ENCODE measurements at places on chromosomes 12 and 14.

DNA sequence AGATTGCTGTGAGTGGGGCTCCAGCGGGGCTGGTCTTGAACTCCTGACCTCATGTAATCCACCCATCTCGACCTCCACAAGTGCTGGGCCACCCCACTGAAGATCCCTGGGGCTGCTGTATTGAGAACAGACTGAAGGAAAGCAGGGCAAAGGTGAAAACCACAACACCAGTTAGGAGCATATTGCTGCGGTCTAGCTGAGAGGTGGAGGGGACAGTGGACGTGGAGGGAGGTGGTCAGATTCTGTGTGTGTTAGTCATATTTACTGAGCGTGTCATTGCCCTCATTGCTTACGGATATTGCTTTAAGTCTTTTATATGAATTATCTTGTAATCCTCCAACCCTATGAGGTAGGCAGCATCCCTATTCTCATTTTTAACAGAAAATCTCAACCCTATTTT lies 69.0 kb upstream of the OVCH1 start:
- no peak for DNase-seq

DNA sequence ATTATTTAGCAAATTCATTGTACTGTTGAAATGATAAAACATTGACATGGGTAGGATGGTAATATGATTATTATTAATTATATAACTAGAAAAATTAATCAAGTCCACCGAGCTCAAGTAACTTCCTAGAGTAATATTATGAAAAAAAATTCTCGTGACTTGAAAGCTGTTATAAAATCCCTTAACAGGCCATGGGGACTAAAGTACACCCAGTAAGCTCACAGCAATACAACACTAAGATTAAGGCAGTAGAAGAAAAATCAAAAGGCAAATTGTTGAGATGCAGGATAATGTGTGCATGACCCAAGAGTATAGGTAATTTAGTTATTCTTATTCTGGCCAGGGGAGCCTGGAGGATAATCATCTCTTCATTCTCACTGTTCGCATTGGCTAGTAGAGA lies 162.6 kb upstream of the LRIG3 start:
- DNase-seq = no peak

GRCh38 chr12:30438601-30439041 lies 257.0 kb downstream of the IPO8 start:
- no peak for DNase-seq

DNA sequence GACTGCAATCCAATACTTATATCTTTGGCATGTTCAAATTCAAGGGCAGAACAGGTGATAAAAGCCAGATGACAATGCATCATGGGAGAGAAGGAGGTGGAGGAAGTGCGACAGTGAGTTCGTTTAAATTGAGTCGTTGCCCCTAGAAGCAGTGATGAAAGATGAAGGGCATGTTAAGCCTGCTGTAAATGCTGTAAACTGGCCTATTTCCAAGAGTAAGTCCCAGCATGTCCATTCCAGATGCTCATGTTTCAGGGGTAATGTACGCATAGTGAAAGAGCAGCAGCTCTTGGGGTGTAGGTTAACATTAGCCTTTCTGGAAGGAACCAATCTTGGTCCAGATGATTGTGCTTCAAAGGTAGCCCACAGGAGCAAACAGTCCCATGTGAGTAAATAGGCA lies 97.1 kb downstream of the C2CD5 start:
- peak; percentile 17 for DNase-seq

DNA sequence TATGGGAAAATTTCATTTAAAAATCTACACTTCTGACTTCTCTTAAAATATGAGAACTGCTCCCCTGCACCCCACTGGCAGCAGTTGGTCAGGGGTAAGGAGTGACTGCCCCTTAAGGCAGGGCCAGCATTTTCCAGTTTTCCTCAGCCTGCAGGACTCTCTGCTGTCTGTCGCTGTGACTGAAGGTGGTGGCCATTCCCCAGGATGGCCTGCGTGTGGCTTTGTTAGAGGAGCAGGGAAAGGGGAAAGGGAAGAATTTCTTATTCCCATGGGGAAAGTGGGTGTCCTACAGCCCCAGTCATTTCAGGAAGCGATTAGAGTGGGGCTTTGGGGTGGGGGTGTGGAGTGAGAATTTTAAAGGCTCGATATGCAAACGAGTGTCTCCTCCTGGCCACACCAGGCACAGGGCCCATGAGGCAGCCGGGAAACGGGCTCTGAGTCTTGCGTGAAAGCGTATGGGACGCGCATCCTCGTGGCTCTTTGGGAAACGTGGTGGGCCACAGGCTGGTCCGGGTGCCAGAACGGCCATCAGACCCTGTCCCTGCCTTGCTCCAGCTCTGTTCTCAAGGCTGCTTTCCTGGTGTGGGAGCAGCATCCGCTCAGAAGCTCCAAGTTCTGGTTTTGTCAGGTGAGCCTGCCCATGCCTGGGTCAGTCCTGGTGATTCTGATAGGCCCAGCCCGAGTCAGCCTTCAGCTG lies 23.5 kb downstream of the ADGRD1 start:
- no peak for DNase-seq

GRCh38 chr12:121443911-121444841 lies 44.3 kb downstream of the RNF34 start:
- no peak for DNase-seq

GRCh38 chr12:29438752-29439408 lies 57.9 kb upstream of the ERGIC2 start:
- no peak for DNase-seq

- DNase-seq = no peak
Observed at GRCh38 chr12:103865151-103865730, 24.2 kb upstream of the NT5DC3 start.

DNA sequence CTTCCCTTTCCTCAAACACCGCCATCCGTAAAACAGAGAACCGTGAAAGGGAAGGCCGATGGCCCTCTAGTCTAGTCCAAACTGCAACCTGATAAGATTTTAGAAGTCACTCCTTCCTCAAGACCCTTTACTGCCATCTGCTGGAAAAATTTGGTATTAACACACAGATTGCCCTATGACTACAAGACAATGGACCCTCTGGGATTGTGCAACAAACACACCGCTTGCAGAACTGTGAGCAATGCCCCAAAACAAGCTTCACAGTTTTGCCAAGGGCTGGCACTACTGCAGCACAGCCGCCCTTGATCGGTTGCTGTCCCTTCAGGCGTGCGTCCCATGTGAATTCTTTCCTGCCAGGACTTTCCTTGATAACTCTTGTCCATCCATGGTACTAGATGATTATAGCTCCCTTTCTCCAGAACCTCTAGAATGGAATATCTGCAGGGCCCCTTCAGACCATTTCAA lies 23.1 kb downstream of the LLPH start:
- peak; percentile 16 for DNase-seq

DNA sequence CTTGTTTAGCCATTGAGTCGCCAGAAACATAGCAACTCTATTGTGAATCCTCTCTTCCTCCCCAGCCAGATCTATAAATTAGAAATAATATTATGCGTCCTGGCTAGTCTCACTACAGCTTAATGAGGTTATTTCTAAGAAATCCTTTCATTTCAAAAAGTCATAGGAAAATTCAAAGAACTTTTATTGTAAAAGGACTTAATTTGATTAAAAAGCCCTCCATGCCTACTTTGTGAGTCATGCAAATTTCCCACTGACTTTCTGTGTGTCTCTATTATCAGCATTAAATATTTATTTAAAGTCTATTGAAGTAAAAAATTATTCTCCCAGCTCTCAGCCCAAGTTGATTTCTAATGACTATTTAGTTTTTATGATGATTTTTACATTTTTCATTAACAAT lies 160.7 kb downstream of the PHLDA1 start:
- no peak for DNase-seq

- no peak for DNase-seq
Observed at GRCh38 chr14:60485598-60486251, at the start of gene C14orf39. C14orf39 (minus strand) TSS chr14:60486063; CDS start chr14:60485078, 985 bp downstream.

GRCh38 chr14:64865109-64865508 lies 14.6 kb downstream of the SPTB start:
- no peak for DNase-seq

DNA sequence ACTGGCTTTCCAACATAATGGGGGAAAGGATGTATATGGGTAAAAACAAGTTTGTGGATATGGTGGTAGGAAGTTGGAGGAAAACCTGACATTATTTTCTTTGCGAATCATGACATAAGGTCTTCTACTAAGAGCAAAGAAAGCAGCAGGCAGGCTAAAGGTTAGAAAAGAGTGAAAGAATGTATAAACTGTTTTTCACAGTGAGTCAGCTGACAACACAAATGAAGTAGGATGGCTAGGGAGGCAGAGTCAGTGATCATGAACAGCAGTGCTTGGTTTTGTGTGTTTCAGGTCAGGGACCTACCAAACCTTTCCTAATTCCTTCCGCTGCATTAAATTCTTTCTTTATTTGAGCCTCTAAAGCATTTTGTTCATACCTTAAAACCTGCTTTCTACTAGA lies 46.3 kb upstream of the CATSPERB start:
- DNase-seq = no peak

GRCh38 chr12:60333461-60333860 lies 737.6 kb downstream of the SLC16A7 start:
- no peak for DNase-seq

DNA sequence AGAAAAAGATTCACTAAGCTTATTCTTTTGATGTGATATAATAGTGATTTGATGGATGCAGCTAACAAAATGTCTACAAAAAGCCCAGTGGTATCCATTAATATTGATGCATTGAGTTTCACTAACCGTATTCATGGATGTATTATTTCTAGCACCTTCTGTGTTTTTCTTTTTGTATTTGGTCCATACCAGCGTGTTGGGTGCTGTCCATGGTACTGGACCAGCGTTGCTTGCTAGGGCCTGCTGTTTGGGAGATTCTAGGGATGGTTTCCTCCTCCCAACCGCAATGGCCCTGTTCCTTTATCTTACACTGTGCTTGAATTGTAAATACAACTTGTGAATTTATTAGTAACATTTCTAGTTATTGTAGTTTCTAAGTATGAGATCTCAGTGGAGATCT lies 31.7 kb downstream of the ANO4 start:
- no peak for DNase-seq

DNA sequence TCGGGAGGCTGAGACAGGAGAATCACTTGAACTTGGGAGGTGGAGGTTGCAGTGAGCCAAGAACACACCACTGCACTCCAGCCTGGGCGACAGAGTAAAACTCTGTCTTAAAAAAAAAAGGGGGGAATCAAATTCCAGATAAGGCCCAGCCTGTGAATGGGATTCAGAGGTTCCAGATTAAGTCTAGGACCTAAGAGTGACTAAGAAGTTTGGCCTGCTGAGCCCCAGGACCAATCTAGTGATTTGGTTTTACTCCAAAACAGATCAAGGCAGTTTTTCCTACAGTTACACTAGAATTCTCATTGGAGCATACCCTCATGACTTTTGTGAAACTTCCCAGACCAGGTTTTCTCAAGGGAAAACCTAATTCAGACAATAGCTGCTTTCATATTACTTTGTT lies 22.8 kb downstream of the EXOC5 start:
- DNase-seq = no peak

DNA sequence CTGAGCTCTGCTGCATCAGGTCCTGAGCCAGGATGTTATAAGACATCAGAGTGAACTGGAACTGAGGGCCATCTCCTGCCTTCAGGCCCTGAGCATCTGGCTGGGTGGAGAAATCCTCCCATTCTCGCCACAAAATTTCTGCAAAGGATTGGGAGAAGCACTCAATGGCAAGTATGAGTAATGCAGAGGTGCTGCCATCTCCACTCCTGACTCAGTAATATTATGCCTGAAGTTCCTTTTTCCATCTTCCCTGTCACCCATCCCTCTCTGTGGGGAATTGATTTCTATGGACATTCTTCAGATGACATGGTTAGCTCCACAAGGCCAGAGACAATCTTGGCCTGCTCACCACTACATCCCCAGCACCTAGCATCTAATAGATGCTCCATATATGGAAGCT lies 4.7 kb downstream of the ANGEL1 start:
- DNase-seq = no peak

- no peak for DNase-seq
Observed at GRCh38 chr12:6539707-6540134, 5.4 kb downstream of the GAPDH start.

DNA sequence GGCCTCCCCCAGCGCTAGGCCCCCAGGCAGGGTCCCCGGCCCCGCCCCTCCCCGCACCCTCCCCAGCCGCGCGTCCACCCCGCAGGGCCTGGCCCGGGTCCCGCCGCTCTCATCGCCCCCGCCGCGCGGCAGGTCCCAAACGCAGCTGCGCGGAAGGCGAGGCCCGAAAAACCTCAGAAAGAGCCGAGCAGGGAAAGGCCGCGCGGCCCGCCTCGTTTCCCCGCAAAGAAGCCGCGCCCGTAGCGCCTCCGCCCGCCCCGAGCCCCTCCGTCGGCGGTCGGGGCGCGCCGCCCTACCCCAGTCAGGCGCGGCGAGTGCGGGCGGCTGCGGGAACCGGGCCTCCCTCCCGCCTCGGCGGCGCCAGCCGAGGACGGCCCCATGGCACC lies 324 bp downstream of the POLE start:
- no peak for DNase-seq

DNA sequence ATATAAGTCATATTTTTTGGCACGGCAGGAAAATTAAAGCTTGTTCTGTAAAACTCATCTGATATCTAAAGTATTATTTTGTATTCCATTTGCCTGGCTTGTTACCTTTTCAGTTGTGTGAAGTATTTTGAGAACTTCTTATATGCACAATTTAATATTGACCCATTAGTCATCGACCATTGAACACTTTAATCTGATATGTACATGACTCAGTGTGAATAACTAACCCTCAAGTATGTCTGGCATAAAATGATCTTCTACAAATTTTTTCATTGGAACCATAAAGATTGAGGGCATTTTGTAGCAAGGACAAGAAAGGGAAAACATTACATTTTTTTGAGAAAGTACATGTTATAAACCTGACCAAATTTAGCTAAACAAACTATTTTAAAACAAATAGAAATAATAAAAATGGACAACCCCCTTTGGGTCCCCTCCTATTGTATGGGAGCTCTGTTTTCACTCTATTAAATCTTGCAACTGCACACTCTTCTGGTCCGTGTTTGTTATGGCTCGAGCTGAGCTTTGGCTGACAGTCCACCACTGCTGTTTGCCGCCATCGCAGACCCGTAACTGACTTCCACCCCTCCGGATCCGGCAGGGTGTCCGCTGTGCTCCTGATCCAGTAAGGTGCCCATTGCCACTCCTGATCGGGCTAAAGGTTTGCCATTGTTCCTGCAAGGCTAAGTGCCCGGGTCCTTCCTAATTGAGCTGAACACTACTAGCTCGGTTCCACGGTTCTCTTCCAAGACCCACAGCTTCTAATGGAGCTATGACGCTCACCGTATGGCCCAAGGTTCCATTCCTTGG lies 118.8 kb downstream of the SLC6A15 start:
- no peak for DNase-seq

- no peak for DNase-seq
Observed at GRCh38 chr14:65866886-65867285, 454.4 kb downstream of the FUT8 start.

GRCh38 chr14:66752109-66752508 lies 244.2 kb downstream of the GPHN start:
- DNase-seq = no peak

DNA sequence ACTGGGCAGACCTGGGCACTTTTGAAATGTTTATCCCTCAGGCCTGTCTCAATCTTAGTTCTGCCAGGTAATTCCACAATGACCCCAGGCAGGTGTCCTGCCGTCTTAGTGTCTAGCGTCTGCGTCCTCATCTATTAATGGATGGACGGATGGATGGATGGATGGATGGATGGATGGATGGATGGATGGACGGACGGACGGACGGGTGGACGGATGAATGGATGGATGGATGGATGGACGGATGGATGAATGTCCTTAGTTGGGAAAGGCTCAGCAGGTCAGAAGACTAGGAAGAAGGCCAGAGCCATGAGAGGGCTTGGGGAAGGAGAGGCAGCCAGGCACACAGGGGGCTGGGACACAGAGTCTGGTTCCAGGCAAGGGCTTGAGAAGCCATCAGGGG lies 141.3 kb downstream of the CALM1 start:
- DNase-seq = no peak

GRCh38 chr14:90193925-90194324 lies 62.4 kb upstream of the PSMC1 start:
- no peak for DNase-seq

All from NCI-H2081 treated with DMSO at 0.1 percent for 48 hours (cell line).